ENCODE measurements at places on chromosomes 5 and 9.
A peak's percentile ranks its signal among the peaks of the same experiment; 100 is the strongest.

GRCh38 chr5:23025629-23026233 is 172.6 kb upstream of the CDH12 start:
- DNase-seq, result no peak

DNA sequence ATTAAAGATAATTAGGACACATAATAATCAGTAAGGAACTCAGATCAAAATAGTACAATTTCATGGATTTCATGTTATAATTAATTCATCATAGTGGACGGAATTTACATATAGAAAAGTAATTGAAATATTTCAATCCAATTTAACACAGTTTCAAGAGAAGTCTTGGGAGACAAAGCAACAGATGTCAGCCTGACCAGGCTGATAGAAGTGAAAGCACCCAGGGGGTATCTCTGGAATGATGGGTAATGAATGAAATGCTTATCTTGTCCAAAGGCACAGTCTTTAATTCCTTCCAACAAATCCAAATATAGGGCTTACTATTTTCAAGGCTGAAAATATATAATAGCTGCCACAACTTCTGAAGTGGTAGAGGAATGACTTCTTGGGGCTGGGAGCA is 629.3 kb upstream of the RGMB start:
- DNase-seq, result no peak

DNA sequence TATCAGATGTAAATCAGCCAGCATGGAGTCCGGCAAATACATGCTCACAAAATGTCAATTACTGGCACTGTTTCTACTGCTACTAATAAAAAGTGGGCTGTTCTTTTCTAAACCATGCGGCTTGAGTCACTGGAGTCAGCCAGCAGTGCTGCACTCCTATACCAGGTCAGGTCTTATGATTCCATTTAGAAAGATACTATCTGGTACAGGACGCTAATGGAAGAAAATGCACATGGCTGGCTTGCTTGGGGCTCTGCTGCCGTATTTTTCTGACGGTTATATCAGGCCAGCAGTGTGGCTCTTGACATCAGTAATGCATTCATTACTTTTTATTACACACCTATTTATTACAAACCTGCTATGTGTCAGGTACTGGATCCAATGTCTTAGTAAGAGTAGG is 74.3 kb downstream of the NDFIP1 start:
- no peak for DNase-seq

- no peak for DNase-seq
Observed at GRCh38 chr5:73066466-73066865, 53.9 kb upstream of the TMEM171 start.

DNA sequence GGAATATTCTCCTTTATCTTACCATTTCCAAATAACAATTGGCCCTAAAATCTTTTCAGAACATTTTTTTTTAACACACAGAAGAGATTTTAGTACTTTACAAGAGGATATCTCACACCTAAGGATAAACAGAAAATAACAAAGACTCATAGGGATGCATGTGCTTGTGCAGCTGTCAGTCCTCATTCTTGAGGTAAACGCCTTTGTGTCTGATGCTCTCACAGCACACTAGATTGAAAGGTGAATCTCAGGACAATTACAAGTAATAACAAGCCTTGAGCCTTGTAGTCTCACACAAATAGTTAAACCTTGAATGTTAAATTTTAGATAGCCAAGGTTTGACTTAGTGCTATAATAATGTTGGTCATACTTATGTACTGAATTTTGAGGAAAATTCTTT is 439.2 kb downstream of the PTPRD start:
- no peak for DNase-seq

DNA sequence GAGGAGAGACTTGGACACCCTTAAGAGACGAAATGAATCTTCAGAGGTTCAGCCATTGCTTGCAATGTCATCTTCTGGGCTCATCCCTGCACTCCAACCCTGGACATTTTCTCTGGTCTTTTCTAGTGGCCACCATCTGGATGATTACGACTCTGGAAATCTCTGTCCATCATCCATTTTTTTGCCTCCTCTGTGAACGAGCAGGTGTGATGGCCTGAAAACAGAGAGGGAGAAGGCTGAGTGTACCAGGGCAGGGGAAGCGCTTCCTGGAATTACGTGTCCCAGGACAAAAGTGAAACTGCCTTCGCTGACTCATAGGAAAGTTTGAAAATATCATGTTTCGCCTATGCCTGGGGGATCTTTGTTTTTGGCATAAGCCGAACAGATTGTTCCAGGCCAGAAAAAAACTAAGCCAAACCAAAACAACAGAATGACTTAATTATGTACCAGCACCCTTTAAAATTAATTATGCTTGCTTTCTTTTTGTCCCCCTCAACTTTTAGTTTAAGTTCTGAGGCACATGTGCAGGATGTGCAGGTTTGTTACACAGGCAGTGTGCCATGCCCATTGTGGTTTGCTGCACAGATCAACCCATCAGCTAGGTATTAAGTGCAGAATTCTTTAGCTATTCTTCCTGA is 31.9 kb downstream of the ANKRD33B start:
- DNase-seq, result no peak

DNA sequence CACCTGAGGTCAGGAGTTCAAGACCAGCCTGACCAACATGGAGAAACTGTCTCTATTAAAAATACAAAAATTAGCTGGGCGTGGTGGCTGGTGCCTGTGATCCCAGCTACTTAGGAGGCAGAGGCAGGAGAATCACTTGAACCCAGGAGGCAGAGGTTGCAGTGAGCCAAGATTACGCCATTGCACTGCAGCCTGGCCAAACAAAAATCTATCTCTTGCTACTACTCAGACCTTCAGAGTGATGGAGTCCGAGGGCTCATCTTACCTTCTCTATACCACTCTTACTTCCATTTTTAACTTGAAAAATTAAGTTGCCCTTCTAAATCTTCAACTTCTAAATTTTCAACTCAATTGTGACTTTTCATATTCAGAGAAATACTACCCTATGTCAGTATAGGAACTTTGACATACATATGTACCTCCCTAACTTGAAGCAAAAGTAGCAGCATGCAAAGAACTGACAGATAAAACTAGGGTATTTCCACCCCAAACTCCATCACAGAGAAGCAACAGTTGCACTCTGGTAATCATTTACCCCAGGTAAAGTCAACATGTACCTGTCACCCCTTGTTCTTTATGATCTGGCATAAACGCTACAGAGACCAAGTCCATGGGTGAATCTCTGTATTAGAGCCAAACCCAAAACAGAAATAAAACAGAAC is 11.4 kb downstream of the ZFAND5 start:
- DNase-seq, result no peak

DNA sequence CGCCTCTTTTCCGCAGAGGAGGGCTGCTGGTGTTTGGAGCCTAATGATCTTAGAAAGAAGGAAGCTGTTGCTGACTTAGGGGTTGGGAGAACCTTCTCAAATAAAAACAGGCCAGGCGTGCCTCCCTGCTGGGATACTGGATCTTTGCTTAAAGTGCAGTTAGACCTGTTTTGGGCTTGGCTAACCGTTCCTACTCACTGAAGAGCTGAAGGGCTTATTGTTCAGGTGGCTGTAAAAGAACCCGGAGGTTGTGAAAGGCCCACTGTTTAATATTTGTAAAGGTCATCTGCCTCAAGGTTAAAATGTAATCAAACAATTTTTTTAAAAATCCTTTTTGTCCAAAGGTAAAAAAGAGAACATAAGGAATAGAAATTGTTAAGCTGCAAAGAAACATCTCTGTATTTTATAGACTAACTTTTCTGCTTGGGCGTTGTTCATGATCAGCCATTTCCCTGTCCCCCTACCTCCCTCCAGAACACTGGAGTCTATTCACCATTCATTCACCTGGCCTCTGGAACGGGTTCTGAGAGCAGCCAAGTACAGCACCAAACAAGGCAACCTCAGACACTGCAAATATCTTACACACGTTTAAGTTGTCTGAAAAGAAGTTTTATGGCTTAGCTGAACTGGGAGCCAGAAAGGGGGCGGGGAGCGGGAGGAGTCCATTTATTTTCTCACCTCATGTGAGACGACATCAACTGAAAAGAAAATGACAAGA is 18.6 kb upstream of the MTMR12 start:
- DNase-seq, result no peak

DNA sequence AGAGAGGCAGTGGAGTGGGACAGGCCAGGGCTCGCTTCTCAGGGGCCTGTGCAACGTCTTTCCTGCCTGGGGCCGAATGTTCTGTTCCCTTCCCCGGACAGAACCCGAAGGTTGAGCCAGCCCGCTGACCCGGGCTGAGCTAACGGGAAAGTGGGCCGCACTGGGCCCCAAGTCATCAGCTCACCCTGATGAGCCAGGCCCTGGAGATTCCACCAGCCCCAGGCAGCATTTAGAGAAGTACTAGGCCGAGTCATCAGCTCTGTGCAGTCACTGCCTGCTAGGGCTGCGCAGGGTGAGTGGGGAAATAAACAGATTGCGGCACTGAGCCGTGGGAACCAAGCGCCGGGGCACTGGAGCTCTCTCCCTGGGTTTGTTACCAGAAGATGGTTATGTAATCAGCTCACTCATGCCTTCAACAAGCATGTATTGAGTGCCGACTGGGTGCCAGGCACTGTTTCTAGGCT is 29.1 kb upstream of the DUSP1 start:
- DNase-seq, result peak; percentile 35

- peak; percentile 58 for DNase-seq
Observed at GRCh38 chr5:133934822-133935666, 33.4 kb downstream of the C5orf15 start.

- DNase-seq, result no peak
Observed at GRCh38 chr5:173670791-173671120, 54.3 kb upstream of the BOD1 start.

DNA sequence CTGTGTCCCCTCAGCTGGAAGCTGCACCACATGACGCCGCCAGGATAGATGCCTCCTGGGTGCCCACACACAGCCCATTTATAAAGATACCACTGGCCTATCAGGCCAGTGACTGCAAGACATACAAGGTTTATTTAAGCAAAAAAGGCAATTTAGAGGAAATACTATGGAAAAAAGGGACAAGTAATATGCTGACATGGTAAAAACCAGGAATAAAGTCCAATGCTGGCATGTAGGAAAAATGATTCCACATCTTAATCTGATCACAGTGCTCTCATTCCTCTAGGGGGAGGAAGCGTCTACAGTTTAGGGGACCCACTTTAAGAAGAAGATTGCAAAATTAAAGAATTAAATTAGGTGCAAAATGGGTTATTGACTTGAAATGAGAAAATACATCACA is 80.1 kb downstream of the ZNF354C start:
- DNase-seq, result no peak

GRCh38 chr5:127340606-127341005 is 50.0 kb downstream of the MEGF10 start:
- no peak for DNase-seq

Data from CD4-positive, alpha-beta T cell treated with Interleukin-1 beta for 1 hour (primary cell).